Esophagus muscularis mucosa (tissue), 4 donors: ENCODE measurements at places on chromosomes 16 and 17.

GRCh38 chr17:61317779-61318178 lies 81.9 kb upstream of the TBX2 start:
- no peak for DNase-seq

DNA sequence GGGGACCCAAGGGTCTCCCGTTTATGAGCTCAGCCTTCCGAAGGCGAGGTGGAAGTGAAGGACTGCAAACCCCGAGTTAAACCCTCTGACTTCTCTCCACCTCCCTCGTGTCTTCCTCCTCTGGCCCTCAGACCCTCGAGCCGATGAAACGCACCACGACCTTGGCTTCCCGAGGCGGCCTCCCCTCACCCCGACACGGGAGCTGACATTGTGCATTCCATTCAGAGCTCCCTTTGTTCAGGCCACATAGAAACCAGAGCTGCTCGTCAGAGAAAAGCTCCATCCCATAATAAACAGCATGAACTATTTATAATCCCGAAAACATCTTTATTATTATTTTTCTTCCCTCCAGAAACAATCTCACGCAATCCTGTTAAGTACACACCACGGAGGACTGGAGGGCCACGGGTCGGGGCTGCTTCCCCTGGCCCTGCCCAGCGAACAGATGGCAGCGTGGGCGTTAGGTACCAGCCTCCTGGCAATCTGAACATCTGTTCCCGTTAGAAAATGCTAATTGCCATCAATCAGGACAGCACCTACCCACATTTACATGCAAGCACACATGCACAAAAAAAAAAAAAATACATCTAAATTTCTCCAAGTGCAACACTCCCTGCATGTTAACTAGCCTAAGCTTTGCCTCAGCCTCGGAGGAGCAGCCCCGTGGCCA lies 145.7 kb downstream of the RBFOX3 start:
- no peak for DNase-seq

DNA sequence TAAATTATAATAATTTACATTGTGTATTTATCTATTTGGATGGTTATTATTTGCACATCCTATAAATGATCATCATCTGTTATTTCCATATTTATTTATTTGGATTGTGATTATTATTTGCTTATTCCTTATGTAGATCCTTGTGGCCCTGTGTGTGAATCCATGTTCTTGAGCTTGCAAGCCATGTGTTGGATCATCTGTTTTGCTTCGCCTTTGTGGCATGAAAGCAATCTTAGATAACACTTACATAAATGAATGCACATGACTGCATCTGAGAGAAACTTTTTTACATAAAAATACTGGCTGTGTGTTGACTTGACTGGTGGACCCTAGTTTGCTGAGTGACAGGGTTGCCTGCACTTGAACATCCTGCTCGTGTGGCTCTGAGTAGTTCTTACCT lies 1024.5 kb upstream of the RBFOX1 start:
- no peak for DNase-seq

DNA sequence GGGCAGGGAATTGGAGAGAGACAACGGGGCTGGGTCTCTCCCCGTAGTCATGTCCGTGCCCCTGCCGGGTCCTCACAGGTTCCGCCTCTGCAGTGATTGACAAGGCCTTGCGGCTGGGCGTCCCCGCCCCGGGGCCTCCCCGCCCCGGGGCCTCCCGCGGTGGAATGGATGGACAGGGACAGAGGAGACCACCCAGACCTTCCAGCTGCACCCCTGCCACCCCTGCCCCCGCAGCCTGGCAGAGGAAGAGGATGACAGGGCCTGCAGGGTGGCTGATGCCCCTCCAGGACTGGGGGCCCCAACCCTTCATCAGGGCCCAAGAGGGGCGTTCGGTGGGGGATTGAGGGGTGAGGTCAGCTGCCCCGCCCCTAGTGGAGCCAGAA lies 216.4 kb upstream of the CIBAR2 start:
- no peak for DNase-seq
